ENCODE measurements at places on chromosomes 12 and 14. TPM values are rescaled to one million over a fixed set of nuclear protein-coding genes. Genes with fewer than 3 reads are reported as not detected.

Gene ESPL1
- 22.1 TPM for total RNA-seq

Gene SYNDIG1L
- not detected for total RNA-seq

Gene P2RX7
- total RNA-seq: not detected

Gene ADAM20
- total RNA-seq: not detected

Gene KCNJ8
- total RNA-seq: 0.18 TPM

Gene MAP3K9
- total RNA-seq: 4.3 TPM

Gene NRIP2
- not detected for total RNA-seq

Gene RIMBP2
- total RNA-seq: not detected

Gene PCED1B
- 27.6 TPM for total RNA-seq

Gene LRRC23
- 21.7 TPM for total RNA-seq

Gene KRT85
- total RNA-seq: not detected

Gene RFX4
- not detected for total RNA-seq

Gene LRRK2
- total RNA-seq: 1.6 TPM

Gene MANSC1
- total RNA-seq: 4.3 TPM

Gene KCNK13
- total RNA-seq: 0.24 TPM

Gene RPS6KL1
- total RNA-seq: 0.55 TPM

Gene MDGA2
- total RNA-seq: not detected

Gene C12orf75
- total RNA-seq: 120 TPM

Gene CRIP2
- total RNA-seq: 172 TPM

Gene SERPINA1
- total RNA-seq: 0.72 TPM

Gene DUSP16
- 9.7 TPM for total RNA-seq

Gene TAS2R50
- not detected for total RNA-seq

All from A549 treated with ZK216348 at 1 μM for 4 hours (cell line).